ENCODE measurements at places on chromosomes 3 and 15. TPM values are rescaled to one million over a fixed set of nuclear protein-coding genes. Genes with fewer than 3 reads are reported as not detected.

- DNase-seq, result no peak
These were observed 71.4 kb downstream of the LRRC49 start for GRCh38 chr15:70964058-70964457.

DNA sequence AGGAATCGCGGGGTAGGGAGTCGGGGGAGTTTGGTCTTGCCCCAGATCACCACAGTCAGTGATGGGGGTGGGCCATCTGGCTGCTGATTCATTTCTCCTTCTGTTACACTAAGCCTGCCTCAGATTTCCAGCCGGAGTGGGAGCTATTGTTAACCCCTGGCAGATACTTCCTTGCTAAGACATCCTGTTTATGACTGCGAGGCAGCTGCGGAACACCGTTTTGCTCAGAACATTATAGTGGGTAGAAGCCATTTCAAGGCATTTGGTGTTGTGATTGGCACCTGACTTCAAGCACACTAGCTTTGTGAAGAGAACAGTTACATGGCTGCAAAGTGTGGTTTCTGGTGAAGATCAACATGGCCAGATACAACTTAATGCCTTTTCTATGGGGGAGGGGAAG is 73.8 kb downstream of the FLNB start:
- DNase-seq, result peak; percentile 70

PLCH1 gene
- total RNA-seq, result not detected

DNA sequence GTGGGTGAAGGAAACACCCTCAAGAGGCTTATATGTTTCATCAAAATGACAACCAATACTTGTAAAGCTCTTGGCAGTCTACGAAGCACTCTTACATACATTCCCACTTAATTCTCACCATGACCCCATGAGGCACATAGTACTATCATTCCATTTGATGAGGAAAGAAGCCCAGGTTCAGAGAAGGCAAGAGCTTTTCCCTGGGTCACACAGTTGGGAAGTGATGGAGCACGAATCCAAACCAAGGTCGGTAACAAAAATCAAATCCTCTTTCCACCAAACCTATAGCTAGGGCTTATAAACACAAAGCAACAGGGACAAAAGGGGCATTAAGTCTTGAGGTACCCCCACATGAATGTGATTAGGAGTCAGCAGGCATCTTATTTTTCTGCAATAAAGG is 187.1 kb downstream of the UACA start:
- DNase-seq, result no peak

GRCh38 chr3:133893683-133894352 is 1.9 kb downstream of the RAB6B start:
- DNase-seq, result no peak

GRCh38 chr3:23244324-23245041 is 41.4 kb downstream of the UBE2E2 start:
- no peak for DNase-seq

- DNase-seq, result no peak
These were observed 278.1 kb upstream of the KCNMB2 start for GRCh38 chr3:178258121-178258520.

- no peak for DNase-seq
These were observed 47.2 kb downstream of the LEO1 start for GRCh38 chr15:51924156-51925068.

- no peak for DNase-seq
These were observed 167.0 kb upstream of the TBL1XR1 start for GRCh38 chr3:177364236-177364635.

DNA sequence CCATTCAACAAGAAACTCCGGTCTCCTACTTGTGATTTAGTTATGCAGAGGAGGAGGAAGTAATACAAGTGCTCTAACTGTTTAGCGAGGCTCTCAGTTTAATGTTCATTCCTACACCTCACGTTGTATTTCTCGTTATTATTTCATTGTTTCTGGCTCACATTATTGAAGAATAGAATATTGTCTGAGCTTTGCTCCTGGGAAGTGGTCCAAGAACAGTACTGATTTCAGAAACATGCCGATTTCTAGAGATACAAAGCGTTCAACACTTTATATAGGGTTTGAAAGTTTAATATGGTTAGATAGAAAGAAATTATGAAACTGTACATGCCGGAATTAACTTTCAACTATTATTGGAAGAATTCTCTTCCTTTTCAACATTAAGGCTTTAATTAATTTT is 1145.5 kb downstream of the TBL1XR1 start:
- DNase-seq, result no peak

WDR93 gene
- not detected for total RNA-seq

CORO2B gene
- total RNA-seq, result 11.0 TPM

- DNase-seq, result no peak
These were observed 35.1 kb downstream of the POC1A start for GRCh38 chr3:52119099-52119498.

PLSCR4 gene
- total RNA-seq, result 87.2 TPM

GRCh38 chr3:196073255-196073753 is 8.6 kb downstream of the TFRC start:
- no peak for DNase-seq

DNA sequence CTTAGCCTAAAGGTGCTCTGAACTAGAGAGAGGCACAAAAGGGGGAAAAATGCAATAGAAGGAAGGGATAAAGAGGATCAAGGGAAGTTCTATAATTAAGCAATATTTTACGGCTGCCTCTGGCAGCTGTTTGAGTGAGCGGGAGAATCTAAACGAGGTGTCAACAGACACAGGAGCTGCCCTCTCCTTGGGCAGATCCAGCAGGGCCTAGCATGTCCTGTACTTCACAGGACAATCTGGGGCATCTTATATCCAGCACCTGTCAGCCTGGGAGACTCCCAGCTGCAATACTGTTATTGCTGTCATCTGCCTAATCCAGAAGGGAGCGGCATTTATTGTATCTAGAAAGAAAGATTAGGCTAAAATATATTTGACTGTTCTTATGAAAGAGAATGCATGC is 68.9 kb downstream of the WWTR1 start:
- no peak for DNase-seq

DNA sequence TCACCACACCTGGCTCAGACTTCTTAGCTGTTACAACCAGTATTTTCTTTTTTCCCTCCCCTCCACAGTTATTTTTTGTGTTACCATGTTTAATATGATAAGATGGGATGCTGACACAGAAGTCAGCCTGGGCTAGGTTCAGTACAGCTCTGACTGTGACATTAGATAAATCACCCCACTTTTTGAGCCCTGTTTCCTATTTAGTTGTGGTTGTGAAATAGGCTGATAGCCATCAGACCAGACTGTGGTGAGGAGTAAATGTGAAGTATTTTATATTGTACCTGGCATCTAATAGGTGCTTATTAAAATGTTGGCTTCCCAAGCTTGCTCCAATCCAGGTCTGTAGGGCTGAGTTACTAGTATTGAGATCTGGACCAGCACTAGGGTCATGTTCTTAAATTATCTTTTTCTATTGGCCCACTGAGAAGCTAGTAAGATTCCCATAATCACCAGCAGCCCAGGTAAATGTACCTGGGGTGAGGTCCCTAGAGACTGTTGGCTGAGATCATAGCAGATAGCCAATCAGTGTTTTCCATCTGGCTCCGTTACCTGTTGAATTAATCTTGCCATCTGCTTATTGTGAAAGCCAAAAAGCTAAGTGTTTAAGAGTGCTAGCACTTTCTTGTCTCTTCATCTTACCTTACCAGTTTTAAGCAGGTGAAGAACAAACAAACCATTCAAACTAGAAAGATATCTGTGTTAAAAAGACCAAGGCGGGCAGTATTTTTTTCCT is 61.0 kb downstream of the CCK start:
- no peak for DNase-seq

- DNase-seq, result no peak
These were observed 75.8 kb upstream of the ABI3BP start for GRCh38 chr3:101068876-101069606.

DNA sequence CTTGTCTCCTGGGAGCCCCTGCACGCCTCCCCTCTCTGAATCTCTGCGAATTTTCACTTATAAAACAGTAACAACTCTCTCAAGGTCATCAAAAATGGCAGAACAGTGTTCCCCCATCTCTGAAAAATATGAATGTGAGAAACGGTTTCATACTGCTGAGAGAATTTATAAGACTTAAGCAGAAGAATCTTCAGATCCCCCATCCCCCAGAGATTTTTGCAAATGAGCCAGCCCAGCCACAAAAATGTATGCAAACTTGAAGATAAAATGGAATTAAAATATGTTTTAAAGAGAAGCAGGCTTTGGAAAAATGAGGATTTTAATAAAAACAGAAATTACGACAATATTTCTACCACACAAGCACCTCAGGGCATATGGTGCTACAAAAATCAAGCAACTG is 173.0 kb downstream of the STT3B start:
- DNase-seq, result no peak
